Kidney glomerular epithelial cell (primary cell): ENCODE measurements at places on chromosomes 6 and 20.

DNA sequence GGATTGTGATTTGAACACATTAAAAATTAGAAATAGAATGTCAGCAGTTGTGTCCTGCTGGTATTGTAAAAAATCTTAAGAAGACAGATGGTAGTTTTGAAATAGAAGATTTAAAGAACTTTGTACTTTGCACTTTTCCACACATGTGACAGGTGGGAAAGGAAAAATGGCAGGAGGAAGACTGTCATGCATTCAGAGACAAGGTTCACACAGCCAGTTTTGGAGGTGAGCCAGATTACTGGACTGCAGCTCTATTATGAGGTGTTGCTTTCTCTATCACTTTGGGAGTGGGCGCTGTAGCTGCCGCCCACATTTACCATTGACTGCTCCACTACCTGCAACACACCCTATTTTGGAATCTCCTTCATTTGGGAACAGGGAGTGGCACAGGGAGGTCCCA is 12.1 kb upstream of the NDUFAF4 start:
- DNase-seq = no peak

- DNase-seq = peak; percentile 11
Observed at GRCh38 chr6:168666170-168666569, 225.2 kb downstream of the SMOC2 start.

DNA sequence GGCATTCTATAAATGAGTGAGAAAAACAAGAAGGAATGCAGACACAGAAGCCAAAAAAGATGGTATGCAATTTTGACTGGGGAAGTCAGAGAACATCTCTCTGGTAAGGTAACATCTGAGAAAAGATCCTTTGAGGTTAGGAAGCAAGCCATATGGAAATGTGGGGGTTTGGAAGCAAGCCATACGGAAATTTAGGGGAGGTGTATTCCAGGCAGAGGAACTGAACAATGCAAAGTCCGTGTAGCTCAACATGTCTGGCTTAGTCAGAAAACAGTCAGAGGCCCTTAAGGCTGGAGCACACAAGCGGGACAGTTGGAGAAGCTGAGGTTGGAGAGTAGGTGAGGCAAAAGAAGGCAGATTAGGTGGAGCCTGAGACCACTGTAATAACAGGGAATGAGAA is 35.3 kb downstream of the RALGAPA2 start:
- no peak for DNase-seq

DNA sequence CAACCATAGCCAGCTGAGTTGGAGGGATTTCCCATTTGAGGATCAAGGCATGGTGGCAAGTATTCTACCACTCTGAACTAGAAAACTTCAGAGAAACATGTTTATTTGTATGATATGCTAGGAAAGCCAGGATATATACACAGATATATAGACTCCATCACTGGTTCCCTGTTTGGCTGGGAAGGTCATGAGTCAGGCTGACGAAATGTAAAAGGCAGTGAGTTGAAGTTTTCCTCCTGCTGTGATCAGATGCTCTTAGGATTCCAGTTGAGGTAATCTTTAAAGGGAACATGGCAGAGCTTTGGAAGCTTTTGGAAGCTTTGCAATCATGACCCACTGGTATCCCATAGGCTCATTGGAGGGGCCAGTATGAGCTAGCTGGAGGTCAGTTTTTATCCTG is 1369.1 kb downstream of the EPHA7 start:
- no peak for DNase-seq
